Type B pancreatic cell (in vitro differentiated cells): ENCODE measurements at places on chromosomes 12 and 14.
A peak's percentile ranks its signal among the peaks of the same experiment; 100 is the strongest.

GRCh38 chr14:78340250-78340649 is 170.1 kb downstream of the NRXN3 start:
- peaks cover 13% of the 10 kb centered on the region for H3K27me3 ChIP-seq
- H3K4me1 ChIP-seq: no peaks in the 10 kb centered on the region
- DNase-seq: no peak
- no peak overlapping the region for H3K4me3 ChIP-seq
- H3K27ac ChIP-seq: no peak overlapping the region

GRCh38 chr12:97223419-97223818 is 239.2 kb upstream of the RMST start:
- no peak overlapping the region for H3K27ac ChIP-seq
- H3K36me3 ChIP-seq: peaks cover 1% of the 10 kb centered on the region
- H3K27me3 ChIP-seq: peaks cover 30% of the 10 kb centered on the region

DNA sequence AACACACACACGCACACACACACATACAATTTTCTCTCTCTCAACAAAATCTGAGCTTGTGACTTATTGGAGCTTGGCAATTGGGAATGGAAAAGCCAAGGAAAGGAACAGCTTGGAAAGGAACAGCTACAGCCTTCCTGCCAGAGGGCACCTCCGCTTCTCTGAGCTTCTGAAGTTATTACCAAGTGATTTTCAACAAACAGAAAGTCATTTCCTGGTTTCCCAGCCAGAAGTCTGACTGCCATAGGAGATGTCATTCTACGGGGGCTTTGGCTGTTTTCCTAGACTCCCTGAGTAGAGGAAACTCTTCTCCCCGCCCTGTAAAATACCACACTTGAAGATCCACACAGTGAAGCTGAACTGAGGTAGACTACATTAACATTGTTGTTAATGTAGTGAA is 198.3 kb downstream of the CFAP54 start:
- no peaks in the 10 kb centered on the region for H3K27me3 ChIP-seq
- no peaks in the 10 kb centered on the region for H3K4me1 ChIP-seq
- no peak overlapping the region for H3K4me3 ChIP-seq

DNA sequence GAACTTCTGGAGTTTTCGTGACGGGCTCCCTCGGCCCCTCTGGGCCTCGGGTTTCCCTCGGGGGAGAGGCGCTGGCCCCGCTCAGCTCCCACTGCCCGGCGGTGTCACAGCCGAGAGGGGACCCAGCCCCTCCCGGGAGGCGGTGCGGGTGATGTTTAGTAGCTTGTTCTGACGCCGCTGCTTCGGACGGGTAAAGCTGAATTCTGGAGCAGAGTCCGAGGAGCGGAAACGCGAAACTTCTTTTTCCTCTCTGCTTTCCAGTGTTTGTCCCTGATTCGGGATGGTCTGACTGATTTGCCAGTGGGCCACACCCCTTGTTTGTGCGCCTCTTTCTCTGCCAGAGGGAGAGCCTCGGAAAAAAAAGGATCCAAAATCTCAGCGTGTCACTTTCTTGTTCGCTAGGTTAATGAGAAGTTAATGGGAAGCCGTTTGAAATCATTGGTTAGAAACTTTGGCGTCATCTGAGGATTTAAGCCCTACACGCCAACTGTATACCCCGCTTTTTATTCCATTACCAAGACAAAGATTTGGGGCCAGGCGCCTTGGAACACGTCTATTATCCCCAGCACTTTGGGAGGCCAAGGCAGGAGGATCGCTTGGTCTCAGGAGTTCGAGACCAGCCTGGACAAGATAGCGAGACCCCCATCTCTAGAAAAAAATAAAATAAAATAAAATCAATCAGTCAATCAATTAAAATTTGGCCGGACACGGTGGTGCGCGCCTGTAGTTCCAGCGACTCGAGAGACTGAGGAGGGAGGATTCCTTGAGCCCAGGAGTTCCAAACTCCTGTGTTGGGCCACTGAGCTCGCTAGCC is 756 bp downstream of the TULP3 start:
- peaks cover 19% of the 10 kb centered on the region for H3K4me1 ChIP-seq
- peaks cover 3% of the 10 kb centered on the region for H3K27me3 ChIP-seq
- H3K4me3 ChIP-seq: peak overlapping the region; percentile 99
- peak; percentile 77 for DNase-seq

DNA sequence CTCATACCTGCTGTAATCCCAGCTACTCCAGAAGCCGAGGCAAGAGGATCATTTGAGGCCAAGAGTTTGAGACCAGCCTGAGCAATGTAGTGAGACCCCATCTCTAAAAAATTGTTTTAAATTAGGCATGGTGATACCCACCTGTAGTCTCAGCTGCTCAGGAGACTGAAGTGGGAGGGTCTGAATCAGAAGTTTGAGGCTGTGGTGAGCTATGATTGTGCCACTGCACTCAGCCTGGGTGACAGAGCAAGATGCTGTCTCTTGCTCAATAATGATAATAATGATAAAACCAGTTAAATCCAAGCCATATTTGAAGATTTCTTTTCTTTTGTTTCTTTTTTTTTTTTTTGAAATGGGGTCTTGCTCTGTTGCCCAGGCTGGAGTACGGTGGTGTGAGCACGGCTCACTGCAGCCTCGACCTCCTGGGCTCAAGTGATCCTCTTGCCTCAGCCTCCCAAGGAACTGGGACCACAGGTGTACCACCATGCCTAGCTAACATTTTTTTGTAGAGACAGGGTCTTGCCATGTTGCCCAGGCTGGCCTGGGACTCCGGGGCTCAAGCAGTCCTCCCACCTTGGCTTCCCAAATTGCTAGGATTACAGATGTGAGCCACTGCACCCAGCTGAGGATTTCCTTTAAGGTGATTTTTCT is 12.8 kb downstream of the PSMA6 start:
- no peak overlapping the region for H3K4me3 ChIP-seq
- DNase-seq: no peak
- H3K27ac ChIP-seq: no peak overlapping the region
- H3K27me3 ChIP-seq: no peaks in the 10 kb centered on the region
- peaks cover 17% of the 10 kb centered on the region for H3K36me3 ChIP-seq
- H3K4me1 ChIP-seq: peaks cover 4% of the 10 kb centered on the region

DNA sequence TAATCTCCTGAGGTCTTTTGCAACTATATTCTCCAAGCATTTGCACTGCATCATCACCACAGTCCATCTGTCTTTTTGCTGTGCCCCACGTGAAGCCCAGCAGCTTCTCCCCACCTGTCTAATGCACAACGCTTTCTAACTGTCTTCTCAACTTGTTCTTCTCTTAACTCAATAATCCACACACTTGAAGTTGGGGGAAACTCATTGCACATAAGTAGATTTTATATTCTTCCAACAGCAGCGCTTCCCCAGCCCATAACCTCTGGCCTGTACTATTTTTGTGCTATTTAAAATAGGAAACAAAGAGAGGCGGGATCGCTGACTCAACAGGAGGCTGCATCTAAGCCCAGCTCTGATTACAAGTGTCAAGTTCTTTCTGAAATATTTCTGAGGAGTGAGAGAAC is 226.7 kb downstream of the GXYLT1 start:
- no peaks in the 10 kb centered on the region for H3K36me3 ChIP-seq
- peaks cover 28% of the 10 kb centered on the region for H3K4me1 ChIP-seq
- peak overlapping the region; percentile 5 for H3K4me3 ChIP-seq
- DNase-seq: no peak

GRCh38 chr14:24508155-24508840 is at the start of gene CMA1:
Gene CMA1, minus strand, starts transcription at chr14:24508265. Its CDS starts 30 bp downstream, at chr14:24508235.
- H3K27me3 ChIP-seq: no peaks in the 10 kb centered on the region
- no peaks in the 10 kb centered on the region for H3K4me1 ChIP-seq
- no peak within 1 kb of the TSS for H3K27ac ChIP-seq
- no peaks in the 10 kb centered on the region for H3K36me3 ChIP-seq
- DNase-seq: no peak

GRCh38 chr14:96754845-96755184 is 42.4 kb upstream of the VRK1 start:
- no peaks in the 10 kb centered on the region for H3K36me3 ChIP-seq
- H3K4me1 ChIP-seq: peaks cover 4% of the 10 kb centered on the region
- peaks cover 5% of the 10 kb centered on the region for H3K27me3 ChIP-seq

DNA sequence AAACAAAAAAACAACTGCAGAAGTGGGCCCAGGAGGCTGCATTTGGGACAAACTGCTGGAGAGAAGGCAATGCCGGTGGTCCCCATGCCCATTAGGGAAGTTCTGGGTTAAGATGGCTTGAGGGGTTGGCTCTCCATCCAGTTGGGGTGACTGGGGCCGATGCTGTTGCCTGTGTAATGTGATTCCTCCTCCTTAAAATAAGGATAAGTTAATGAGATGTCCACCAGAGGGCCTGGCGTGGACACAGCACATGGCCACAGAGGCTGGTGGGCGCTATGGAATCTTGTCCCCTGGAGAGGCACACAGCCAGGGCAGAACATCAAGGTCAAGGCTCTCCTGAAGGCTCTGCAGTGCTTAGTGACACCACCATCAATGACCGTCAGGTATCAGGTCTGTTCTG is 1.0 kb upstream of the TESC start:
- H3K4me3 ChIP-seq: peak overlapping the region; percentile 41
- H3K36me3 ChIP-seq: no peaks in the 10 kb centered on the region
- no peak for DNase-seq
- no peak overlapping the region for H3K27ac ChIP-seq
- peaks cover 5% of the 10 kb centered on the region for H3K4me1 ChIP-seq

- H3K4me3 ChIP-seq: no peak overlapping the region
- no peak for DNase-seq
- peaks cover 27% of the 10 kb centered on the region for H3K4me1 ChIP-seq
- H3K27ac ChIP-seq: no peak overlapping the region
- no peaks in the 10 kb centered on the region for H3K27me3 ChIP-seq
Measured at GRCh38 chr12:55814257-55814656, 3.3 kb downstream of the SARNP start.

- H3K4me3 ChIP-seq: no peak overlapping the region
- no peak overlapping the region for H3K27ac ChIP-seq
- no peaks in the 10 kb centered on the region for H3K4me1 ChIP-seq
- H3K36me3 ChIP-seq: no peaks in the 10 kb centered on the region
Measured at GRCh38 chr14:99643343-99643742, 1.6 kb upstream of the HHIPL1 start.

- H3K36me3 ChIP-seq: no peaks in the 10 kb centered on the region
- DNase-seq: no peak
- peaks cover 8% of the 10 kb centered on the region for H3K27me3 ChIP-seq
- no peak overlapping the region for H3K27ac ChIP-seq
- no peak overlapping the region for H3K4me3 ChIP-seq
Measured at GRCh38 chr14:72521045-72521444, 372.9 kb downstream of the DPF3 start.

GRCh38 chr14:100540141-100540925 is 46.9 kb downstream of the BEGAIN start:
- H3K27me3 ChIP-seq: no peaks in the 10 kb centered on the region
- H3K4me3 ChIP-seq: no peak overlapping the region
- no peak overlapping the region for H3K27ac ChIP-seq

- peaks cover 22% of the 10 kb centered on the region for H3K36me3 ChIP-seq
- no peaks in the 10 kb centered on the region for H3K4me1 ChIP-seq
- H3K4me3 ChIP-seq: no peak overlapping the region
- no peaks in the 10 kb centered on the region for H3K27me3 ChIP-seq
- DNase-seq: no peak
Measured at GRCh38 chr12:83102499-83102898, 415.8 kb downstream of the TMTC2 start.

DNA sequence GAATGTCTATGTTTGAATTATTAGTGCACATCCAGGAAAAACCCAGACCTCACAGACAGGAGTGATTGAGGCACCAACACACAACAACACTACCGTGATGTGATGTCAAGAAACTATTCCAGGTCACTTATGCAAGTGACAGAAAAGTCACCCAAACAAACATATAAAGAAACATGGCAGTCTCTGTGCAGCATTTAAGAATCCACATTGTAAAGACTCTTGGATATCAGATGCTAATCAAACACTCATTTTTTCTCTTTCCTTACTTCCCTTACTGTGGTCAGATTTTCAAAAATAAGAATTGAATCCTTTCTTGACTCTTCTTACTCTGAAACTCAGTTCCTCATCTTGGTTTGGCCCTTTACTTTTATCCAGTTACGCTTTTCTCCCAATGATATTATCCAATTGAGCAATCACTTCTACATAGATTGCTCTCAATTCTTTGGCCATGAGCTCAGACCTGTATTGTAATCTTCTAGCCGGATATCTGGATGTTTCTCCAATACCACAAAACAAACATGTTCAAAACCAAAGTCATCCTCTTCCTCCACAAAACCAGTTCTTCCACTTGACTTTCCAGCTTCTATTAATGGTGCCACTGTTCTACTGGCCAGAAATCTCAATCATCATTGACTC is 115.4 kb downstream of the DUSP6 start:
- no peak for DNase-seq
- H3K27ac ChIP-seq: no peak overlapping the region
- no peaks in the 10 kb centered on the region for H3K36me3 ChIP-seq
- H3K4me3 ChIP-seq: no peak overlapping the region
- H3K27me3 ChIP-seq: no peaks in the 10 kb centered on the region

DNA sequence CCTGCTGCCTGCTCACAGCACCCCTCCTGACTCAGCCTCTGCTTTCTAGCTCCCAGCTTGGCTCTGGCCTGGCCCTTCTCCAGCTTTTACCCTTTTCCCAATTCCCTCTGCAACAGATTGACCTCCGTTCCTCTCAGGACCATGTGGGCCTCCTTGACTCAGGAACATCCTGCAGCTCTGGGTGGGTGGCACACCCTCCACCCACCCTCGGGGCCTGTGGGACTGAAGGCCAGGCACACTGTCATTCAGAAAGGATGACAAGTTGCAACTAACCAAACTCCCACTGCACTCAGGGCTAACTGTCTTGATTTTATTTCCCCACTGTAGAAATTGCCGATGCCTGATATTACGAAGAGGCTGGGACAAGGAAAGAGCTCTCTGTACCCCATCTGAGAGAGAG is 59.4 kb downstream of the HELB start:
- H3K4me3 ChIP-seq: no peak overlapping the region
- no peak for DNase-seq
- no peaks in the 10 kb centered on the region for H3K36me3 ChIP-seq
- H3K27ac ChIP-seq: no peak overlapping the region
- no peaks in the 10 kb centered on the region for H3K27me3 ChIP-seq
- no peaks in the 10 kb centered on the region for H3K4me1 ChIP-seq

GRCh38 chr12:130955238-130955816 is 1.6 kb downstream of the ADGRD1 start:
- DNase-seq: no peak
- no peaks in the 10 kb centered on the region for H3K36me3 ChIP-seq
- H3K27ac ChIP-seq: no peak overlapping the region
- H3K4me1 ChIP-seq: peaks cover 31% of the 10 kb centered on the region
- H3K4me3 ChIP-seq: no peak overlapping the region

GRCh38 chr14:55458800-55459515 is 18.5 kb upstream of the TBPL2 start:
- DNase-seq: no peak
- H3K36me3 ChIP-seq: no peaks in the 10 kb centered on the region
- no peak overlapping the region for H3K4me3 ChIP-seq
- H3K27me3 ChIP-seq: peaks cover 6% of the 10 kb centered on the region

DNA sequence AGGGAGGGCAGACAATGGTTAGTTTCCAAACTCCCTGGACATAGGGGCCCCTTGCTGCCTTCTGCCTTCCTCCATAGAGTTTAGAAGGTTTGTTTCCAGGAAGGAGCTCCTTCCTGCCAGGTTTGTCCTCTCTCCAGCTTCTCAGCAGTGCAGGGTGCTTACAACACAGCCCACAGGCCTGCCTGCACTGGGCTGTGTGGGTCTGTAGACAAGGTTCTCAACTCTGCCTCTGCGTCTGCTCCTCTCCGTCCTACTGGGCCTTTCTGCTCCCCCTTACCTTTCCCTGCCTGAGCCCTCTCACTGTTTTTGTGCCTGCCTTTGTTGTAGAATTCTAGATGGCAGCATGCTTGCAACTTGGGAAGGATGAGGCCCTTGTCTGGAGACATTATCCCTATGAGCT is 124.0 kb downstream of the SAMD4A start:
- no peak overlapping the region for H3K4me3 ChIP-seq
- H3K27ac ChIP-seq: no peak overlapping the region
- H3K4me1 ChIP-seq: peaks cover 4% of the 10 kb centered on the region
- DNase-seq: no peak
